CD4-positive, alpha-beta T cell treated with Interleukin-4 for 4 hours (primary cell): ENCODE measurements at places on chromosomes 16 and 17.

DNA sequence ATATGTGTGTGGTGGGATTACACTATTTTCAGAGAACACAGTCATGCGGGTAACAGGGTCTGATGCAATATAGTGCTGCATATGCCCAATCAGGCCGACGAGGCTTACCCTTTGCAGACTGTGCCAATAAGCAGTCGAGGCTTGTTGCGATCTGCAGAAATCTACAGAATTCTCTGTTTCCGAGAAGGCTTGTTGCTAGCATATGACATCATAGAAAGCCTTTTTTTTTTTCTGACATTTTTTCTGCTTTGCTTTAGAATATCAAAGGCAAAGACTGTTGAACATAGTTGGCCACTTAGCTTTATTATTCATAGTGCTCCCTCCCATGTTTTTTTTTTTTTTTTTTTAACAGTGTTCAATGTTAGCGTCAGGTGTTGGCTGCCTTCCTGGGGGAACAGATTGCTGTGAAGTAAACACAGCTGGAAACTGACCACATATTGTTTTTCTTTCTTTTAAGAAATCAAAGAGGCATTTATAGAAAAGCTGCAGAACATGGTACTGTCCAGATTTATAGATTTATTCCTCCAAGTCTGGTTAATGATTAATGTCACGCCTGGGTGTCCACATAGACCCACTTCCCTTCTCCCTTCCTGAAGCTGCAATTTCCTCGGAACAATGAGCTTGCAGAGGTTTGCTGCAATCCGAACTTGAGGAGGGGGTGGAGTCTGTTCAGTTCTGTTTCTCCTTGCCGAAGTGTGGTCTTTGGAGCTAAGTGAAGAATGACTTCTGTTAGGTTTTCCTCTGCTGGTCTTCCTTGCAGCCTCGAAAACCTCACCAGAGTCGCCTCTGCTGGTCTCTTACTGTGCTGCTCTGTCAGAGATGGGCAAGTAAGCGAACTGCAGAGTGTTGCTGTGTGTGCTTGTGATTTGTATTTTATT, 87.3 kb downstream of the MAP2K6 start:
- DNase-seq, result no peak

- no peak for DNase-seq
Observed at GRCh38 chr16:30007378-30007895, 3.4 kb downstream of the DOC2A start.

GRCh38 chr16:89602273-89602951, 11.0 kb upstream of the DPEP1 start:
- peak; percentile 61 for DNase-seq

DNA sequence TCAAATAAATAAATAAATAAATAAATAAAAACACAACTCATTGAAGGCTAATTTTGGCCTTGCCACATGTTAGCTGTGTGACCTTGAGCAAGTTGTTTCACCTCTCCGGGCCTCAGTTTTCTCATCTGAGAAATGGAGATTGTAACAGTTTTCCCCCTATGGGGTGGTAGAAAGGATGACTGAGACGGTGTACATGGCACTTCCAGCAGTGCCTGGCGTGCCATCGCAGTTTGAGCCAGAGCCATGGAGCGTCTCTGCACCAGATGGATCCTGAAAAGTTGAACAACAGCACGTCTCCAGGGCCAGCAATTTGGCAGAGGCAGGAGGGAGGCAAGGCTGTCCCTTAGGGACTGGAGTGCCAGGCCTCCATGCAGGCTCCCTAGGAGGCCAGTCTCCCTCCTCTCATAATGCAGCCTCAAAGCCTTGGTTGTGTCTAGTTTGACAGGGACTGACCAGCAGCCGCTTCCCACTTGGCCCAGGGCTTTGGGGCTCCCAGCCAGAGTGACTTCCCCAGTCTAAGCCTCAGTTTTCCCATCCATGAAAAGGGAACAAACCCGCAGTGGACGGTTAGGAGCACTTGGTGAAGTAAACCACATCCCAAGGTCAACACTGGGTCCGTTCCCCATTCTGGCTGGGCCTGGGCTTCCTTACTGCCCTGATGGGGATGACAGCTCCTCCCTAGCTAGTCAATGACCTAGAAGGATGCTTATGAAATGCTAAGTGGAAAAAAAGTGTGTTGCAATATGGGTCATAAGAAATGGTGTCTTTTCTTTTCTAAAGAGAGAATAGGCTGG, 19.3 kb downstream of the SOCS1 start:
- DNase-seq, result no peak

GRCh38 chr17:76911299-76912017, 43.3 kb downstream of the MGAT5B start:
- no peak for DNase-seq

DNA sequence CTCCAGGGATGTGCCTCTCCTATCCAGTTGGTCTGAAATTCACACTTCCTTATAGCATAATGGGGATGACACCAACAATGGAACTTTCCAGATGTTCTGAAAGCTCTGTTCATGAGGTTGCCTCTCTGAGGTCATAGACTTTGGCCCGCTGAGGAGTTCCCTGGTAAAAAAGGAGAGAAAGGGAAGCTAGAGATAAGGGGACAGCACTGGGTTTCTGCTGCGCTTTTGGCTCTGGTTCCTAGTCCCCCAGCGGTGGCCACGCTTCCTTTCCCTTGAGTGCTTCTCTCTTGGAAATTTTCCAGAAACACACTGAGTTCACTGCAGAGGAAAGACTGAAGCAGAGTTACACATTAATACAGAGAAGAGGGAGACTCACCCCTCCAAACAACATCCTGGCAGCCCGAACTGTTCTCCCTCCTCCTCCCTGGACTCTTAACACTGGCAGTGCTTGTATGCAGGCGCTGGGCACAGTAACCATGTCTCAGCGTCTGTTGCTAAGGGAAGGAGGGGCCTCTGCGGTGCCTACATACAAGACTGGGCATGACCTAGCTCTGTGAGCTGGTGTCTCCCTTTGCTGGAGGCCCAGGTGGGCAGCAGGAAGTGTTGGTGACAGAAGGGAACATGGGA, at the start of gene DNAH3:
Gene DNAH3 (minus strand): TSS at position 472 of the 627 bp plus-strand sequence. CDS start 527 bp downstream, outside the sequence.
- no peak for DNase-seq

- DNase-seq, result no peak
Observed at GRCh38 chr17:45302649-45303173, 14.1 kb downstream of the MAP3K14 start.

DNA sequence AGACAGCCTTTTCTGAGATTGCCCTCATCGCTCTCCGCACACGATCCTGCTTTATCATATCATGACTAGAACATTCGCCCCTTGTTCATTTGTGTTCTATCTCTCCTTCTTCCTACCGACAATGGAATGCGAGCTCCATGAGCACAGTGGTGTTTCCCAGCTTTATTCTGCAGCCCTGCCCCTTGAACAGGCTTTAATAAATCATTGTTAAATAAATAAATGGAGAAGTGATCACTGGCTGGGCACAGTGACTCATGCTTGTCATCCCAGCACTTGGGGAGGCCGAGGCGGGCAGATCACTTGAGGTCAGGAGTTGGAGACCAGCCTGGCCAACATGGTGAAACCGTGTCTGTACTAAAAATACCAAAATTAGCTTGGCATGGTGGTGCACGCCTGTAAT, 1063.3 kb upstream of the EEF2KMT start:
- DNase-seq, result no peak

- no peak for DNase-seq
Observed at GRCh38 chr17:81511804-81512561, 616 bp downstream of the ACTG1 start.
